ENCODE measurements at places on chromosomes 12 and 14. TPM values are rescaled to one million over a fixed set of nuclear protein-coding genes. Genes with fewer than 3 reads are reported as not detected.

- peak; percentile 7 for DNase-seq
Measured at GRCh38 chr14:98666545-98666944, 605.5 kb downstream of the BCL11B start.

- peak; percentile 67 for DNase-seq
Measured at GRCh38 chr14:81219759-81220579, 790 bp downstream of the GTF2A1 start.

DNA sequence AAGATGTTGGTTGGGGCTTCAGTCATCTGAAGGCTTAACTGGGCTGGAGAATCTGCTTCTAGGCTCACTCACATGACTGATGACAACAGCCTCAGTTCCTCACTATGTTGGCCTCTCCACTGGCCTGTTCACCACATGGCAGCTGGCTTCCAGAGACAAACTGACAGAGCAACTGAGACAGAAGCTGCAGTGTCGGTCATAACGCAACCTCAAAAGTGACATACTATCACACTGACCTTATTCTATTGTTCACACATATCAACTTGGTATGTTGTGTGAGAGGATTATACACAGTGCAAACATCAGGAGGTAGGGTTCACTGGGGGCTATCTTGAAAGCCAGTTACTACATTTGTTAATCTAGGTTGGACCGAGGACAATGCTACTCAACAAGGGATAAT, 92.9 kb downstream of the PAWR start:
- no peak for DNase-seq

GRCh38 chr14:24844011-24844410, 205.9 kb downstream of the STXBP6 start:
- peak; percentile 66 for DNase-seq

Gene GLIPR1L1
- total RNA-seq = not detected

Gene POLE2
- 1.7 TPM for total RNA-seq

Gene RHOF
- 45.5 TPM for total RNA-seq

- DNase-seq = no peak
Measured at GRCh38 chr12:127238107-127238506, 1028.9 kb upstream of the TMEM132C start.

- DNase-seq = no peak
Measured at GRCh38 chr14:88834883-88835431, 10.5 kb downstream of the TTC8 start.
